Right ventricle myocardium inferior (tissue), 1 donor: ENCODE measurements at places on chromosomes 7 and 10.

DNA sequence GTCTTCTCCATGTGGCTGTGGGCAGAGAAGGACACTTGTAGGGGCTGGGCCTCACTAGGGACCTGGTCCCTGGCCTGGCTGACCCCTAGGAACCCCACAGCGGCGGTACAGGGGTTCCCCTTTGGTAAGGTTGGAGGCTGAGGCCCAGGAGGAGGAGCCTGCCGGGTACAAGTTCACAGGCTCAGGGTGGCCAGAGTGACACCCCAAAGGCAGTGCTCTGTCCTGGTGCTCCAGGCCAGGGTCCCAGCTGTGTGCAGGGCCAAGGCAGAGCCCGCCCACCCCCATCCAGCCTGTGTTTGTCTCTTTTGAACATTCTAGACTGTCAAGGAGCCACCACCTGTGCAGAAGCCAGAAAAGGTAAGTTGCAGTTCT is 23.3 kb downstream of the ANTXRL start:
- DNase-seq, result no peak

DNA sequence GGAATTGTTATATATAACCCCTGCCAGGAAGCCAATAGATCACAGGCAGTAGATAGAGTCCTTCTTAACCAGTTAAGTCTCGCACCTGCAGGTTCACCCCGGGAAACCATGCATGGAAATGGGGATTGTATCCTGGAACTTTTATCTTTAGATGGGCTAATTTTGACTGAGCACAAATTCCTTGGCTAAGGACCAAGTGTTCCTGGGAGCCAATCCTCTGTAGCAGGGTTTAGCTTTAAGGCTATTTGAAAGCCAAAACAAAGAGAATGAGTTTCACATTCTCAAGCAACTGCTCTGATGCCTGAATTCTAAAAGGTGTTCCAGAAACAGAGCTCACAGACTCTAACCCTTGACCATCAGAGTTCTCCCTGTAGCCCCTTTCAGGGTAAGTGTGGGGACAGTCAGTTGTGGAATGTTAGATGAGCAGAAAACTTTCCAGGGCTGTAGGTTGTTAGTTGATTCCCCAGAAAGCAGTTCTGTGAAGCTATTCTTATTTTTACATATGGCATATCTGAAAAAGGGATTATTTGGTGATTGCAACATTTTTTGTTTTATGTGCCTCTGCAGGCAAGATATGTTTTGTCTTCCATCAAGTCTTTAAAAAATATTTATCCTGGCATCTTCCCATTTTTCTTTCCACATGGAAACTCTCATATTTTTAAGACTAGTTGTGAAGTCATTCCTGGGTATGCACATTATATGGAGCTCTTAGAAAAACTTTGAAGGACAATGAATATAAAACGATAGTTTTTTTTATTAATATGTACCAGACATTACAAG is 16.2 kb upstream of the NPVF start:
- DNase-seq, result no peak

DNA sequence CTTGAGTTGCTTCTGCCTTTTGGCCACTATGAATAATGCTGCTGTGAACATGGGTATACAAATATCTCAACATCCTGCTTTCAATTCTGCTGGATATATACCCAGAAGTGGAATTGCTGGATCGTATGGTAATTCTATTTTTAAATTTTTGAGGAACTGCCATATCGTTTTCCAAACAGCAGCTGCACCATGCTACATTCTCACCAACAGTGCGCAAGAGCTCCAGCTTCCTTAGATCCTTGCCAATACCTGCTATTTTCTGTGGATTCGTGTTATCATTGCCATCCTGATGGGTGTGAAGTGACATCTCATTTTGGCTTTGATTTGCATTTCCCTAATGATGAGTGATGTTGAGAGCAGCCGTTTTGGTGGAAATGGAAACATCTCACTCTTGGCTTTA is 26.7 kb downstream of the FRMD4A start:
- no peak for DNase-seq

DNA sequence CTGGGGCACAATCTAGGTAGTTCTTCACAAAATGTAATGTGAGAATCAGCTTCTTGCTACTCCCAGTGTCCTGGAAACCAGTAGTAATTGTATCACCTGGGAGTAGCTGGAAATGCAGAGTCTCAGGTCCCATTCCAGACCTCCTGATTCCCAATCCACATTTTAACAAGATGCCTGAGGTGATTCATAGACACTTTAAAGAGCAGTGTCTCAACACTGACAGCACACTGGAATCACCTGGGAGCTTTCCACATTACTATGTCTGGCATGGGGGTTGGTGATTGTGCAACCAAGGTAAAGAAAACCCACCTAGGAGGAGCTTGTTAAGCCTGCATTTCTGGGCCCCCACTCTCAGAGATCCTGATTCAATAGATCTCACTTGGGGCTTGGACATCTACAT is 11.1 kb downstream of the DPY19L1 start:
- no peak for DNase-seq

- DNase-seq, result no peak
Measured at GRCh38 chr10:16644146-16644545, 122.5 kb upstream of the C1QL3 start.

DNA sequence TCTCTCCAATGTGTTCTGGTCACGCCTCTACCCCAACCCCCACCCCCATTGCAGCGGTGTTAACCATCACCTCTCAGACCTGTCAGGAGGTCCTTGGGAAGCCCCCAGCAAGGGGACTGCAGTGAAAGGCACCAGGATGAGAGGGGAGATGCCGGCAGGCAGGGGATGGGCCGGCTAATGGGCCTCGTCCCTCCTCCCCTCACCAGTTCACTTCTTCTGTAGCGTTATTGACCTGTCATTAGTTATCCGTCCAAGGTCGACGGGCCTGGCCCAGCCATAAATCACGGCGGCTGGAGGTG is 18.8 kb downstream of the POLL start:
- no peak for DNase-seq

- no peak for DNase-seq
Measured at GRCh38 chr7:157754416-157754790, 417.6 kb downstream of the DNAJB6 start.

DNA sequence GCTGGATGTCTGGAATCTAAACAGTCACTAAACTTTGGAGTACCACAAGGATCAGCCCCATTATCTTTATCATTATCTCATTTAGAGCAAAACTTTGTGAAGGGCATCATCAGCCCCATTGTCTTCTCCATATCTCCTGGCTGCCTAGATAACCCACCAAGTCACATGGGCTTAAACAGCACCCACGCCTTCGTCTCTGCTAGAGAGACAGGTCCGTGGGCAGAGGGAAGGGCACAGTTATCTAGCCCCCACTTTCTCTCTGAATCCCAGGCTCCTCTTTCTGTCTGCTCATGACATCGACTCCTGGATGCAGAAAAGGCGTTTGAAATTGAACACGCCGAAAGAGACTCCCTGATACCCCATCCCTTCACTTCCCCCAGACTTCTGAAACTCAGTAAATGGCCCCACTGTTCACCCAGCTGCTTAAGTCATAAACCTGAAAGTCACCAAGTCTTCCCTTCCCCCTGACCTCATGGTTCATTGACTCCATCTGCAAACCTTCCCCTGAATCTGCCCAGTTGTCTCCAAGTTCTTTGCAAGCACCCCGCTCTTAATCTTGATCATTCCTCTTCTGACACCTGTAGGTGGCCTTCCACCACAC is 20.9 kb upstream of the PARD3 start:
- DNase-seq, result no peak

GRCh38 chr10:76961841-76962240 is 675.8 kb downstream of the KCNMA1 start:
- DNase-seq, result no peak

DNA sequence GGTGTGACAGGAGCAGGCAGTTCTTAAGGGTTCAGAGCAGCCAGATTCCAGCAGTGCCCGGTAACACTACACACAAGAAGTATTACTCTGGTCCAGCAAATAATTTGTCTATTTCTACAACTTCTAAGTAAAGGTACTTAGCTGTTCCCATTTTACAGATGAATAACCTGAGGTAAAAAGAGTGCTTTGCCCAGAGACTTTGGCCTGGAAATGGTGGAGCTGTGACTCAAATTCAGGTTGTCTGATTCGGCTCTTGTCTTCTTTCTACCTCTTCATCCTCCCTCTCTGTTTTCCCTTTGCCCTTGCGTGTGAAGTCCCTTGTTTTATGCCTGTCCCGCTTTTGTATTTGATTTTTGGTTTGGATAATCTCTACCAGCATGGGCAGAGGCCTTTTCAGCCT is 17.1 kb downstream of the SFRP5 start:
- no peak for DNase-seq

DNA sequence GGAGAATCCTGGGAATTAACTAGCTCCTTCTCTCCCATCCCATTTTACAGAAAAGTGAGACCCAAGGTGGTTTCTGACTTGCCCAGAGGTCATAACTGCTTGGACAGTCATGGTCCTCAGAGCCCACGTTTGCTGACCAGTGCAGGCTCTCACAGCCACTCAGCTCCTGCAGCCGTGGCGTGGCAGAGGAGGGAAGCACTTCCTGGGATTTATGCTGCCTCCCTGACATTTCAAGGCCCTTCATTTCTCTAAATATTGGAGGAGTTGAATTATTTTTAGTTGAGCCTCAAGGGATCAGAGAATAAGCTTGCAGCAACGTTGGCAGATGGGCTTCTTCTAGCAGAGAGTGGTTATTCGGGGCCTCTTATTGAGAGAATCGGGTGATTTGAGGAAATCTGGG is 77.1 kb downstream of the LHPP start:
- DNase-seq, result no peak

- DNase-seq, result no peak
Measured at GRCh38 chr10:64528294-64529002, 1007.2 kb downstream of the REEP3 start.

- no peak for DNase-seq
Measured at GRCh38 chr10:59736749-59737148, 16.5 kb downstream of the MRLN start.

- DNase-seq, result no peak
Measured at GRCh38 chr10:131436458-131436857, 124.9 kb upstream of the TCERG1L start.

DNA sequence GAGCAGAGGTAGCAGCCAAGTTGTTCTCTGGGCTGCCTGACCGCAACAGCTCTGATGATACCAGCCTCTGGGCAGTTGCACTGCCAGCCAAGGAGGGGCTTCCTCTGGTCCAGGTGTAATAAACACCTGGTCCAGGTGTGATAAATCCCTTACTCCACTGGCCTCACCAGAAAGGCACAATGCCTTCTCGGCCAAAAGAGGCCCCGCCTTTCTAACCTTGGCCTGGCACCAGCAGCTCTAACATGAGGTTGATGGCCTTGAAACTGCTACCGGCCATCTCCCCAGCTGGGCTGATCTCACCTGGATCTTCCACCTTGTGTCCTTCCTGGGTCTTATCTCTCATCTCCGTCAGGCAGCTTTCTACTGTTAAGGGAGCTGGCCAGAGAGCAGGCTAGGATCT is 45.5 kb upstream of the PDZD8 start:
- no peak for DNase-seq

DNA sequence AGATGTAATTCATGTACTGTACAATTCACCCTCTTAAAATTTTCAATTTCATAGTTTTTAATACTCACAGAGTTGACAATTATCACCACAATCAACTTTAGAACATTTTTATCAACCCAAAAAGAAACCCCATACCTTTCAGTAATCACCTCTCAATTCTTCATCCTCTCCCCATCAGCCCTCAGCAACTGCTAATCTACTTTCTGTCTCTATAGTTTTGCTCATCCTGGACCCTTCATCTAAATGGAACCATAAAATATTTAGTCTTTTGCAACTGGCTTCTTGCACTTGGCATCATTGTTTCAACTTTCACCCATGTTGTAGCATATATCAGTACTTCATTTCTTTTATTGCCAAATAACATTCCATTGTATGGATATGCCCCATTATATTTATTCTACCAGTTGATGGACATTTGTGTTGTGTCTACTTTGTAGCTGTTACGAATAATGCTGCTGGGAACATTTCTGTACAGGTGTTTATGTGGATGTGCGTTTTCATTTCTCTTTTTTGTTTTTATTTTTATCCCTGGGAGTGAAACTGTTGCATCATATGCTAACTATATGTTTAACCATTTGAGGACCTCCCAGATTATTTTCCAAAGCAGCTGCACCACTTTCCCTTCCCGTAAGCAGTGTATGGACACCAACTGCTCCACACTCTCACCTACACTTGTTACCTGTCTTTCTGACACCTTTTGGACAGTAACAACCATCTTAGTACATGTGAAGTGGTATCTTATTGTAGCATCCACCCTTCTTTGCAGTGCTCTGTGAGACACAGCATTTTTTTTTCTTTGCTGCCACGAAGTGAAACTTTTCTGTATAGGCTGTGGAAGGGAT is 65.4 kb upstream of the APBB1IP start:
- no peak for DNase-seq

- DNase-seq, result peak; percentile 23
Measured at GRCh38 chr7:1156782-1157535, 3.0 kb downstream of the ZFAND2A start.

DNA sequence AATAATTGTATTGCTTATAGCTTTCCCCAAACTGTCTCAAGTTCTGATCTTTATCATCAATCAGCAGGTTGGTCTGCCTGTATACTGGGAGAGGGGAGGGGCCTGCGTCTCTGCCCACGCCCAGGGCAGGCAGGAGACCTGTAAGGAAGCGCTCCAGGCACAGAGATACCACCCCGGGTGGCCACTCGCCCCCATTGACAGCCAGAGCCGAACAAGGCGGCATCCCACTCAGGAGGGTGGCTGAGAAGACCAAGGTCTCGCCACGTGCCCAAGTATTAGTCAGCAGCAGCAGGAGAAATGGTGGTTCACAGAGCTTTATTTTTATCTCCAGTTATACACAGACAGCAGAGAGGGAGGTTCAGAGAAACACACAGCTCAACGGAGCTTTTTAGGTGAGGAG is 7.2 kb downstream of the STK32C start:
- no peak for DNase-seq

GRCh38 chr7:87128861-87129267 is 23.4 kb upstream of the DMTF1 start:
- no peak for DNase-seq

GRCh38 chr7:78435355-78435754 is 636.8 kb downstream of the PHTF2 start:
- no peak for DNase-seq

DNA sequence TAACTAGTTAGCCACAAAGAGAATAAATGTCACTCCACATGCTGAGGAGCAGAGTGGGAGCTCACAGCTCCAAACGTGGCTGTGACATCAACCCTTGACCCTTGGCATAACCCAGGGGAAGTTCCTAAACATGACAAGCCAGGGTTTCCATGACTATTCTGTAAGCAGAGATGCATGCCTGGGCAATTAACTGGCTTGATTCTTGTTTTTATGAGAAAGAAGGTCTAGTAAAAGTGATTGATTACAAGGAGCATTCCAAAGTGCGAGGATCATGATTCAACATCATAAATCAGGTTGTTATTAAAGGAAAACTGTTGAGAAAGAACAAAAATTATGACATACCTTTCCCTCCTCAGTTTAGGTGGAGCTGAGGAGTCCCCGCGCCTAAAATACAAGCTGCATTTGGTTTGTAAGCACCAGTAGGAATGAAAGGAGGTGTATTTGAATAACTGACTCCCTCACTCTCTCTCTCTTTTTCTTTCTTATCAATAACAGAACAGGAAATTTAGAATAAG is 108.4 kb downstream of the SFMBT2 start:
- no peak for DNase-seq
